ENCODE measurements at places on chromosomes 3 and 15. TPM values are rescaled to one million over a fixed set of nuclear protein-coding genes. Genes with fewer than 3 reads are reported as not detected.
A peak's percentile ranks its signal among the peaks of the same experiment; 100 is the strongest.

Gene MKRN2
- 20.1 TPM for total RNA-seq

Gene NRG4
- 16.4 TPM for total RNA-seq

Gene SPG21
- total RNA-seq: 68.2 TPM

Gene STRIT1
- not detected for total RNA-seq

Gene PCSK6
- total RNA-seq: 91.5 TPM

Gene PDIA5
- total RNA-seq: 37.4 TPM

Gene MB21D2
- total RNA-seq: 15.1 TPM

Gene SLCO3A1
- total RNA-seq: 4.6 TPM

Gene TTLL13
- total RNA-seq: not detected

Gene SOX14
- total RNA-seq: not detected

Gene TGM4
- not detected for total RNA-seq

Gene TNFAIP8L3
- 4.1 TPM for total RNA-seq

Gene ZNF620
- total RNA-seq: 6.6 TPM

Gene IMPDH2
- 83.2 TPM for total RNA-seq

Gene ZNF662
- 4.7 TPM for total RNA-seq

Gene AHSG
- not detected for total RNA-seq

DNA sequence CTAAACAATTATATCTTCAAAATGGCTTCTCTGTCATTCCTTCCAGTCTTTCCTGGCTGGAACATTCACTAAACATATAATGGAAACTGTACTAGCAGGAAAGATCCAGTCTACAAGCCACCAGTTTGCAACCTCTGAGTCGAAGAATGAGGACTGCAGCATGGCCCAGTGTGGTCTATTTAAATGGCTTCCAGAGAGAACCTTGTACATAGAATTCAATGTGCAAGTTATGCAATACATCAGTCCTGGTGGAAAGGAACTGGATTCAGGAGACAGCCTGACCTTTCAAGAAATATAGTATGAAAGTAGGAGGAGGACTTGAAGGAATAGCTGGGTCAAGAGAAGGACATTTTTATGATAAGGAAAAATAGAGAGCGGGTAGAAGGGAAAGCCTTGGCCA is 49.9 kb downstream of the NEK10 start:
- H3K4me1 ChIP-seq: no peaks in the 10 kb centered on the region
- no peak overlapping the region for H3K4me3 ChIP-seq
- peak overlapping the region; percentile 10 for H3K27ac ChIP-seq
- H3K36me3 ChIP-seq: no peaks in the 10 kb centered on the region
- no peaks in the 10 kb centered on the region for H3K27me3 ChIP-seq

DNA sequence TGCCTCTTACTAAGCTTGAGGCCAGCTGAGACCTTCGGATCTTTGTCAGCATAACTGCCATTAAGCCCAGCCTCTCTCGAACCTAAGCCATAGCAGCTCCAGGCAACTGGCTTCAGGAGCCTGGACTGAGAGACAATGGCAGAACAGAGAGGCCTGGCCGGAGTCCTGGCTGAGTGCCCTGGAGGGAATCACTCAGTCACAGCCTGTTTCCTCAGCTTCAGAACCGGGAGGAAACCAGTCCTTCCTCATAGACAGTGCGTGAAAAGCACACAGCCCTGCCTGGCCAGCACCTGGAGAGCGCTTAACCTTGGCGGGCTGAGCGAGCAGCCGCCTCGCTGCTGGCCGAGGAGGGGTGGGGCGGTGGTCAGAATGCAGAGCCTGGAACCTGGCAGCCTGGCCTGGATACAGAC is 21.6 kb downstream of the RNU5B-1 start:
- no peak overlapping the region for H3K4me3 ChIP-seq
- no peaks in the 10 kb centered on the region for H3K36me3 ChIP-seq
- no peaks in the 10 kb centered on the region for H3K27me3 ChIP-seq
- DNase-seq: peak; percentile 74
- H3K4me1 ChIP-seq: no peaks in the 10 kb centered on the region
- H3K27ac ChIP-seq: no peak overlapping the region

- DNase-seq: peak; percentile 9
- H3K4me1 ChIP-seq: no peaks in the 10 kb centered on the region
- H3K27me3 ChIP-seq: no peaks in the 10 kb centered on the region
- no peak overlapping the region for H3K27ac ChIP-seq
- no peak overlapping the region for H3K4me3 ChIP-seq
- H3K36me3 ChIP-seq: no peaks in the 10 kb centered on the region
Observed at GRCh38 chr3:31004025-31004678, 109.7 kb upstream of the GADL1 start.

- no peaks in the 10 kb centered on the region for H3K36me3 ChIP-seq
- no peaks in the 10 kb centered on the region for H3K4me1 ChIP-seq
Observed at GRCh38 chr3:63584681-63585080, 67.8 kb upstream of the SNTN start.

GRCh38 chr15:97386940-97387339 is 573.6 kb upstream of the ARRDC4 start:
- no peak for DNase-seq
- H3K27ac ChIP-seq: no peak overlapping the region
- no peak overlapping the region for H3K4me3 ChIP-seq
- H3K27me3 ChIP-seq: no peaks in the 10 kb centered on the region
- no peaks in the 10 kb centered on the region for H3K36me3 ChIP-seq

DNA sequence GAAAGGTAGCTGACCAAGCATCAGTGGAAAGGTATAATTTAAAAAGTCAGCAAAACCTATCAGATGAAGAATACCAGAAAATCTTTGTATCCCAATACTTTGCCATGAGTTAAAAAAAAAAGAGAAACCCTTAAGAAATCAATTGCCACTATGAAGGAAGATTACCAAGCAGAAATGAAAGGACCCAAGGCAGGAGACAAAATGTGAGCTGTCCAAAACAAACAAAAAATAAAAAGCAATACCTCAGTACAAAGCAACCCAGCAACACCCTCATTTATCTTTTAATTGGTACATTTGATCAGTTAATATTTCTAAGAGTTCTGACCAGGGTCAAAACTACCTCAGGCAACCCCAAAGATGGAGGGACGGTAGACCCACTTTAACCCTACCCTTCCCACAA is 65.3 kb downstream of the MOBP start:
- no peak overlapping the region for H3K27ac ChIP-seq
- DNase-seq: no peak
- no peaks in the 10 kb centered on the region for H3K36me3 ChIP-seq
- H3K4me1 ChIP-seq: no peaks in the 10 kb centered on the region
- H3K4me3 ChIP-seq: no peak overlapping the region
- no peaks in the 10 kb centered on the region for H3K27me3 ChIP-seq

DNA sequence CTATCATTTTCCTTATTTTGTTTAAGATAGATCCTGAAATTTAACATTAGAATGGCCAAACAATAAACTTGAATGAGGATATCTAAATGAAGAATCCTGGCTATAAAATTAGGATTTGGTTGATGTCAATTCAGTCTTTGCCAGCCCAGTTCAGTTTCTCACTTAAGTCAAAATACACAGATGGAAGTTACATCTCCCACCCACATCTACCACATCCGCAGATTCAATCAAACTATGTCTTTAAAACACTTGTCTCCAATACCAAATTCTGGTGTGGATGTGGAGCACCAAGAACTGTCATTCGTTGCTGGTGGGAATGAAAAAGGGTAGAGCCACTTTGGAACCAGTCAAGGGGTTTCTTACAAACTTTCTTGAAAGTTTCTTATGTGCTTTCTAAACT is 18.2 kb downstream of the CBLB start:
- peaks cover 51% of the 10 kb centered on the region for H3K4me1 ChIP-seq
- DNase-seq: no peak
- H3K27me3 ChIP-seq: no peaks in the 10 kb centered on the region
- H3K4me3 ChIP-seq: no peak overlapping the region
- peaks cover 47% of the 10 kb centered on the region for H3K36me3 ChIP-seq

- DNase-seq: no peak
- no peaks in the 10 kb centered on the region for H3K4me1 ChIP-seq
- H3K27ac ChIP-seq: no peak overlapping the region
- no peaks in the 10 kb centered on the region for H3K36me3 ChIP-seq
- no peaks in the 10 kb centered on the region for H3K27me3 ChIP-seq
- H3K4me3 ChIP-seq: no peak overlapping the region
Observed at GRCh38 chr15:65857718-65858402, 11.4 kb upstream of the RAB11A start.

GRCh38 chr15:87263871-87264270 is 992.7 kb downstream of the NTRK3 start:
- DNase-seq: no peak
- no peak overlapping the region for H3K4me3 ChIP-seq
- no peaks in the 10 kb centered on the region for H3K27me3 ChIP-seq
- H3K36me3 ChIP-seq: no peaks in the 10 kb centered on the region

- DNase-seq: peak; percentile 33
- H3K4me3 ChIP-seq: no peak overlapping the region
- no peak overlapping the region for H3K27ac ChIP-seq
- H3K36me3 ChIP-seq: no peaks in the 10 kb centered on the region
Observed at GRCh38 chr3:15964605-15965442, 167.0 kb upstream of the ANKRD28 start.

GRCh38 chr15:68691705-68692104 is 112.9 kb downstream of the CORO2B start:
- no peaks in the 10 kb centered on the region for H3K4me1 ChIP-seq
- H3K27me3 ChIP-seq: no peaks in the 10 kb centered on the region
- peak; percentile 87 for DNase-seq
- no peaks in the 10 kb centered on the region for H3K36me3 ChIP-seq
- no peak overlapping the region for H3K4me3 ChIP-seq
- no peak overlapping the region for H3K27ac ChIP-seq

DNA sequence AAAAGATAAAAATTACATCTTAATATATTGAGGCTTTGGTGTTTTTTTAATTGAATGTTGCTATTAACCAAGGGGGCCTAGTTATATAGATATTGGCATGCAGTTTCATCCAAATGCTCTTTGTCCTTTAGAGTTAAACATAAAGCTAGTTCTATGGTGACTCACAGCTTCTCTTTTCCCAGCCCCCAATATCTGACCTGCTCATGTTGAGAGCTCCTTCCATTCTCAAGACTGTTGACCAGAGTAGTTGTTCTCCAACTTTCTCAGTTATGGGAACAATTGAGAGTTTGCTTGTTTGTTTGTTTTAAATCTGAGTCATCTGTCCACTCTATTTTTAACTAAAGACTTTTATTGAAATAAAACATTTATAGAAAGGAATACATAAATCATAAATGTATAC is 15.8 kb upstream of the RARB start:
- DNase-seq: peak; percentile 46
- no peak overlapping the region for H3K27ac ChIP-seq
- H3K4me1 ChIP-seq: peaks cover 7% of the 10 kb centered on the region
- H3K4me3 ChIP-seq: no peak overlapping the region
- no peaks in the 10 kb centered on the region for H3K27me3 ChIP-seq

- H3K27ac ChIP-seq: no peak overlapping the region
- H3K27me3 ChIP-seq: no peaks in the 10 kb centered on the region
- peak; percentile 26 for DNase-seq
- H3K36me3 ChIP-seq: no peaks in the 10 kb centered on the region
Observed at GRCh38 chr3:34361921-34362320, 563.5 kb downstream of the PDCD6IP start.

DNA sequence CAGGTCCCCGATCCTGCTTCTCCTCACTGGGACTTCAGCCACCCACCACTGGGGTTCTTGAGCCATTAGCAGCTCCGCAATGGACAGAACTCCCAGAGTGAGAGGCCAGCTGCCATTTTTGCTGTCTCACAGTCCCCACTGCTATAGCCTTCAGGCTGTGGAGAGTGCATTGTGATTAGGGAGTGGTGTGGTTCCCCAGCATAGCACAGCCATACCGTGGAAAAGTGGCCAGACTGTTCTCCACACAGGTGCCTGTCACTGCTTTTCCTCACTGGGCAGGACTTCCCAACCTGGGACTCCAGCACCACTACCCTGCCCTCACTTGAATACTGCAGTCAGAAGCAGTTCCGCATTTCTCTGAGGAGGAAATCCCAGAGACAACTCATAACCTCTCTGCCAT is 270.3 kb upstream of the DCBLD2 start:
- no peaks in the 10 kb centered on the region for H3K4me1 ChIP-seq
- DNase-seq: no peak
- no peak overlapping the region for H3K4me3 ChIP-seq
- no peak overlapping the region for H3K27ac ChIP-seq

GRCh38 chr15:78239811-78240210 is 5.4 kb upstream of the ACSBG1 start:
- H3K27me3 ChIP-seq: peaks cover 2% of the 10 kb centered on the region
- H3K4me1 ChIP-seq: no peaks in the 10 kb centered on the region
- no peak overlapping the region for H3K4me3 ChIP-seq
- H3K27ac ChIP-seq: no peak overlapping the region

DNA sequence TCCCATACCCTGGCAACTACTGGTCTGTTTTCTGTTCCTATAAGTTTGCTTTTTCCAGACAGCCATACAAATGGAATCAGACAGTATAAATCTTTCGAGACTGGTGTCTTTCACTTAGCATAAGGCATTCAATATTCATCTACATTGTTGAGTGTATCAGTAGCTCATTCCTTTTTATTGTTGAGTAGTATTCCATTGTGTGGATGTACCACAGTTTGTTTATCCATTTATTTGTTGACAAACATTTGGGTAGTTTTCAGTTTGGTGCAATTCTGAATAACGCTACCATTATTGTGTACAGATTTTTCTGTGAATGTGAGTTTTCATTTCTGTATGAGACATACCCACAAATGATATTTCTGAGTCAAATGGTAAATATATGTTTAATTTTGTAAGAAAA is 35.4 kb downstream of the LARP6 start:
- H3K27ac ChIP-seq: no peak overlapping the region
- no peaks in the 10 kb centered on the region for H3K36me3 ChIP-seq
- no peak overlapping the region for H3K4me3 ChIP-seq
- no peaks in the 10 kb centered on the region for H3K27me3 ChIP-seq
- no peak for DNase-seq

DNA sequence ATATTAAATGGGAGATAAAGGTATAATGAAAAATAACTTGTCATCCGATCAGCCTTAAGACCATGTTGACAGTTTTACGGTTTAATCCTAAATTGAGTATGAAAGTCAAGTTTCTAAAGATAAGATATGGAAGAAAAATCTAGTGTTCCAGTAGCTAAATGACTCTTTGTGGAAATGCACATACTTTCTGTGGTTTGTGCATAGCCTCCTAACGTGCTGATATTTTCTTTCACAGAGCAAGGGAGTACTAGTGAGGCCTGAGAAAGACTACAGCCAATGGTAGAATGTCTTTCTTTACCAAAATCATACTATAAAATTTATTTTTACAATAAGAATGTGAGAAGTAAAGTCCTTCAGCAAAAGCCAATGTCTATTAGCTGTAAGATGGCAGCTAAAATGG is 430.6 kb upstream of the RGMA start:
- DNase-seq: no peak
- no peaks in the 10 kb centered on the region for H3K27me3 ChIP-seq
- H3K36me3 ChIP-seq: no peaks in the 10 kb centered on the region
- H3K27ac ChIP-seq: no peak overlapping the region

DNA sequence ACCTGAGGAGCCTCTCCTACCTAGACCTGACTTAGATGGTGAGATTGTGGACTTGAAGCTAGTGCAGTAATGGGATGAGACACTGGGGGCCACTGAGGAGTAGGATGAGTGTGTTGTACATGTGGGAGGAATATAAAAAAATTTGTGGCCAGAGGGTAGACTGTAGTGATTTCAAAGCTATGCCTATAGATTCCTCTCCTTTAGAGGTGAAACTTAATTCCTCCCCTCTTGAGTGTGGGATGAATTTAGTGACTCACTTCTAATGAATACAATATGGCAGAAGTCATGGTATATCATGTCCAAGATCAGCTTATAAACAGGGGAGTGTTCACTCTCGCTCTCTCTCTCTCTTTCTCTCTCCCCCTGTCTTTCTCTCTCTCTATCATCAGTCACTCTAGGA is 6.7 kb downstream of the ZNF860 start:
- no peak for DNase-seq
- H3K27ac ChIP-seq: no peak overlapping the region
- no peak overlapping the region for H3K4me3 ChIP-seq
- H3K4me1 ChIP-seq: no peaks in the 10 kb centered on the region

GRCh38 chr15:39785139-39785538 is 2.5 kb upstream of the FSIP1 start:
- no peak overlapping the region for H3K27ac ChIP-seq
- H3K4me3 ChIP-seq: no peak overlapping the region
- H3K4me1 ChIP-seq: peaks cover 47% of the 10 kb centered on the region
- no peaks in the 10 kb centered on the region for H3K27me3 ChIP-seq
- no peak for DNase-seq

All from stomach (tissue), 19 donors.